ENCODE measurements at places on chromosomes 16 and 17. TPM values are rescaled to one million over a fixed set of nuclear protein-coding genes. Genes with fewer than 3 reads are reported as not detected.
A peak's percentile ranks its signal among the peaks of the same experiment; 100 is the strongest.

DNA sequence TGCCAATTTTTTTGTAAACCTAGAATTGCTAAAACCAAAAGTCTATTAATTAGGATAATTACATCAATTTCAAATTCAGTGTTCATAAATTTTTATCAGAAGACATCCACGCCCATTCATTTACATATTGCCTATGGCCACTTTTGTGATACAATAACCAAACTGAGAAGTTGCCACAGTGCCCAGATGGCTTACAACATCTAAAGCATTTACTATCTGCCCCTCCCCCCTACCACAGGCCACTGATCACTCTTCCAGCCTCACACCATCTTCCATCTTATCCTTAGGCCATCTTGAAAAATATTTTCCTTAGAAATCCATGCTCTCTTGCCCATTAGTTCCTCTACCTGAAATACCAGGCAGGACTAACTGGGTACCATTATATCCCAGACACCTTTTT is 6.3 kb upstream of the PRKAR1A start:
- DNase-seq = no peak

DNA sequence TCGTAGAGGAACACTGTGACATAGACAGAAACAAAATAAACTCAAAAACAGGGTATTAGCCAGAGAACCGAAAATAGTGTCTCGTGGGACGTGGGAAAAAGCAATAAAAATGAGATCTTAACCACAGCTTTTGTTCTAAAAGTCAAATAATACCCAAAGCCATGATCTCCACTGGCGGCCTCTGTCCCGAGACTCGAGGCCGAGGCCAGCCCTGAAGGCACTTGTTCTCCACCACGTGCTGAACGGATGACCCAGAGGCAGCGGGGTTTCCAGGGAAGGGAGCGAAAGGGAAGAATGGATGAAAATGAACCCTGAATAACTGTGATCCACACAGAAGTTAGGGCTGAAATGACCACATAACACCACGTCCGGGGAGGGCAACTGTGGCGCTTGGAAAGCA is 84.8 kb upstream of the CREBBP start:
- DNase-seq = no peak

ITGB4 gene
- 0.63 TPM for total RNA-seq

DNA sequence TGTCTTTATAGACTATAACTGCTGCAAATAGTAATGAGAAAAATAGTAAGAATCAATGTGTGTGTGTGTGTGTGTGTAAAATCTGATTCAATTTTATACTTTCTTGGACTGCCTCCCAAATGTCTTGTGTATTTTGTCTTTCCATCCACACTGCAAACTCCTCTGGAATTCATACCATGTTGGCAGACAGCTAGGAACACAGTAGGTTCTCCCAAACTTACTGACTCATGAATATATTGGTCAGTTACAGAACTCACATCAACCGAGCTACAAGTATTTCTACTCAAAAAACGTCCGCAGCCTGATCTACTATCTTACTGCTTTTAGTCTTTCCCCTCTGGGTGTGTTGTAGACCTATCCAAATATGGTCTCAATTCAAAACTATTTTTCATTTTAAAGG is 542.7 kb upstream of the PSMD7 start:
- DNase-seq = no peak

- peak; percentile 16 for DNase-seq
Observed at GRCh38 chr17:36703860-36704266, 102.5 kb downstream of the MRM1 start.

DNA sequence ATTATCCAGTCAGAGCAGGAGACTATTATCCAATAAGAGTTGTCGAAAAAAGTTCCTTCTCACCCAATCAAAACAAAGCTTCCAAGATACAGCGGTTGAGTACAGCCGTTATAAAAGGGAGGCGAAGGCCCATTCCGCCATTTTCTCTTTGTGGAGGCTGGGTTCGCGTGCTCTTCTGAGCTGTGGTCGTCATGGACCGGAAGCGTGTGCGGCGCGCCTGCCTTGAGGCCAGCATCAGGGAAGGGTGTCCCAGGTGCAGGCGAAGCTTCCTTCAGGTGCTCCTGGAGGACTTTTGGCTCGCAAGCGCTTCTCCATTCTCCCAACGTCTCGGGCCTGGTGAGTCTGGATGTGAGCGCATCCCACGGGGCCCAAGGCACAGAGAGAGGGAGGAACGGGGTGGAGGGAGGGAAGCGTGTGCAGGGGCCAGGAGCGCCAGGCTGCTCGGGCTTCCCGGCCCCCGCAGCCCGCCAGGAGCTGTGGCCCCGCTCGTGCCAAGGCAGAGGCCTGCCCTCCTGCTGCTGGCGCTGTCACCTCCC is 99.2 kb downstream of the GOSR1 start:
- no peak for DNase-seq

GALNS gene
- total RNA-seq = 20.6 TPM

ACSM2A gene
- total RNA-seq = 0.24 TPM
